ENCODE measurements at places on chromosomes 6 and 20.

- DNase-seq = no peak
These were observed 3.3 kb upstream of the ASXL1 start for GRCh38 chr20:32354592-32355416.

DNA sequence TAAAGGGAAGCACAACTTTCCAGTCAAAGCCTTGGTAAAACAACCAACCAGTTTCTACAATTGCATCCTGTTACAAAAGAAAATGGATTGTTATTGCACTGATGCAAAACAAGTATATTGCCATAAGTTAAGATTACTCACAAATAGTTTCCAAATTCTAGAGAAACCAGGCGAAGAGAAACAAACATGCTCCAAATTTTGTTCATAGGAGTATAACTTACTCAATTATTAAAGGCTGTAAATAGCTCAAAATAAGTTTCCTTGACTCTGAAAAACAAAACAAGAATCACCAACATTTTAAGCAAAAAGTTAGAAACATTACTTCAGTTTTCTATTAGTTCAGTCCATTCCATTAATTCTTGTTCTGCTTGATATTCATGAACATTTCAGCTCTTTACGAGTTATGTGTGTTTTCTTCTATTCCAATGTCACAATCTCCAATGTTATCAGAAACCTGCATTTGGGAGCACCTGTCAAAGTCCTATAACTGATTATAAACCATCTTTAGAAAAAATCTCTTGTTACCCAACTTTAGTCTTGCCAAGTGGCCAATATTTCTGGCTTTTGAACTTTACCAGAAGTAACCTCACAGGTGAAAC is 137.9 kb upstream of the THBS2 start:
- no peak for DNase-seq

GRCh38 chr6:29694637-29695036 is 13.7 kb upstream of the ZFP57 start:
- DNase-seq = no peak

GRCh38 chr20:48339190-48339985 is 488.4 kb downstream of the PREX1 start:
- no peak for DNase-seq

DNA sequence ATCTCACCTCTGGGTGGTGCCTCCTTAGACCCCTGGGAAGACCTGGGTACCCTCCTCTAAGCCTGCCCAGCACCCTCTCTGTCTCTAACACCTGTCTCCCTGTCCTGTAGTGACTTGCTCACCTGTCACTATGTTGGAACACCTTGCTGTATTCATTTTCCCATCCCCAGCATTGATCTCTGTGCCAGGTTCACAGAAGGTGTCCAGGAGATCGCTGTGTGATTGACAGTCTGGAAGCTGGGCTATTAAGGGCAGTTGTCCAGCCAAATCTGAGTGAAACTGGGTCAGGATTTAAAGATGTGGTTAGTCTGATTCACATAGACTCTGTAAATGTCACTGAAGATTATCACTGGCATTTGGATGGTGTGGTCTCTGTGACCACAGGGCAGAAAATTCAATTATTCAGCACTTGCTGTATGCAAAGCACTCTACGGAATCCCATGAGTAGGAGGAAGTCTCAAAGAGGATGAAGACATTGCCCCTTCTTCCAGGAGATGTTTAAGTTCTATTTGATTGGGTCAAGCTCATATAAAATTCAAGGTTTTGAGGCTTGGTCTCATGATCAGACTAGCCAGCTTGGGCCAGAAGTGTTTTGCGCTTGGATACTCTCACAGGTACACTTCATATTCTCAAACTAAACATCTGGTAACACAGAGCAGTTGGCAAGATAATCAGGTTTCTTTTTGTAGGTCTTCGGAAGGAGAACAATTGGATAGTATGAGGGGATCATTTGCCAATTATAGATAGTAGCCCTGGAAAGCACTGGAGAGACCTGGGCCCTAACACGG is 57.8 kb upstream of the TAGAP start:
- DNase-seq = no peak

- DNase-seq = no peak
These were observed 58.9 kb downstream of the MYH7B start for GRCh38 chr20:35014537-35014936.

GRCh38 chr6:43669922-43670622 is 17.5 kb downstream of the MRPS18A start:
- no peak for DNase-seq

- no peak for DNase-seq
These were observed 122.2 kb downstream of the KIF13A start for GRCh38 chr6:17865243-17865642.

DNA sequence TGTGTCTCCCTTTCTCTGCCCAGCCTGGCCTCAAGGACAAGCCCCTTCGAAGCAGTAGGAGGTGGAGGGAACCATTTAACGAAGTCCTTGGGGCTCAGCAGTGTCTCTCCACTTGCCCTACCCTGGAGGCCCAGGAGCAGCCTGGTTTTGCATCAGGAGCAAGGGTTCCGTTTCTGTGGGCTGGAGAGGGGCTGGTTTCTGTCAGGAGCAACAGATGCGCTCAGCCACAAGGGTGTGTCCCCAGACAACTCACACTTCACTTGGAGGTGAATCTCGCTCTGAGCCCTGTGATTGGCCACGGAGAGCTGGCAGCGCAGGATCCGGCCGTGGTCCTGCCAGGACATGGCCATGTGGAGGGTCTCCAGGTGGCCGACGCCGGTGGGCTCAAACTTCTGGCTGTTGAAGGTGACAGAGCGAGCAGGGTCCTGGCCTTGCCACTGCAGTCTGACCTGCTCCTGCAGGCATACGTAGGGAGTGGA is 6.9 kb downstream of the SIGLEC1 start:
- no peak for DNase-seq

GRCh38 chr6:38634518-38634917 is 5.2 kb downstream of the BTBD9 start:
- no peak for DNase-seq

Data from NCI-H1930 (cell line).